ENCODE measurements at places on chromosomes 6 and 20. TPM values are rescaled to one million over a fixed set of nuclear protein-coding genes. Genes with fewer than 3 reads are reported as not detected.

The ACTL10 gene
- 0.10 TPM for total RNA-seq

The SPDEF gene
- 6.1 TPM for total RNA-seq

The EMILIN3 gene
- 68.9 TPM for total RNA-seq

The LTA gene
- not detected for total RNA-seq

The AURKA gene
- 8.8 TPM for total RNA-seq

The TMEM217 gene
- 0.31 TPM for total RNA-seq

The FRMD1 gene
- total RNA-seq, result 0.41 TPM

The SLC17A1 gene
- not detected for total RNA-seq

The SLC22A7 gene
- total RNA-seq, result not detected

The WFDC9 gene
- total RNA-seq, result not detected

The ENPP1 gene
- 27.7 TPM for total RNA-seq

The RBM24 gene
- 201 TPM for total RNA-seq

The GSTA2 gene
- total RNA-seq, result not detected

The SLC16A10 gene
- 32.2 TPM for total RNA-seq

The ADAM33 gene
- 52.6 TPM for total RNA-seq

The ASIP gene
- total RNA-seq, result not detected

The DNAH8 gene
- total RNA-seq, result 3.0 TPM

The HLA-DQB2 gene
- not detected for total RNA-seq

The SRSF12 gene
- 4.7 TPM for total RNA-seq

The GPLD1 gene
- total RNA-seq, result 1.3 TPM

The SYCP2 gene
- total RNA-seq, result 6.6 TPM
